H1 (cell line): ENCODE measurements at places on chromosomes 7 and 10. TPM values are rescaled to one million over a fixed set of nuclear protein-coding genes. Genes with fewer than 3 reads are reported as not detected.

DNA sequence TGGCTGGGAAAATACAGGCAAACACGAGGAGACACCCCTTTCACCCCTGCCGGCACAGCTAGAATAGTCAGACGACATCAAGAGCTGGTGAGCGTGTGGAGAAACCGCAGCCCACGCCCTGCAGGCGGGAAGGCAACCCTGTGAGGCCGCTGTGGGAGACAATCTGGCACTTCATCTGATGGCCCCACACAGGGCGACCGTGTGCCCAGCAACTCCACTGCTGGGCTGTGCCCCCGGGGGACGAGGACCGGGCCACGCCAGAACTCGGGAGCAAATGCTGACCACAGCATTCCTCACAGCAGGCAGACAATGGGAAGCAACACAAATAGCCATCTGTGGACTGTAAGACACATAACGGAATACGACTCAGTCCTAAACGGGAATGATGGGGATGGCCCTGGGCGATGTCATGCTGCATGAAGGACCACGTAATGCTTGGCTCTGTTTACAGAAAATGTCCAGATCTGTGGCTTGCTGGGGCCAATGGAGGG is 58.9 kb downstream of the CFAP46 start:
- 0 out of 2 replicates have a peak, but pooled peaks cover 2% of the 10 kb centered on the region for H3K27me3 ChIP-seq
- H3K4me3 ChIP-seq = no peak overlapping the region
- H3K27ac ChIP-seq = no peak overlapping the region; the same call in 1 of the 2 replicates
- no peaks in the 10 kb centered on the region for H3K36me3 ChIP-seq

DNA sequence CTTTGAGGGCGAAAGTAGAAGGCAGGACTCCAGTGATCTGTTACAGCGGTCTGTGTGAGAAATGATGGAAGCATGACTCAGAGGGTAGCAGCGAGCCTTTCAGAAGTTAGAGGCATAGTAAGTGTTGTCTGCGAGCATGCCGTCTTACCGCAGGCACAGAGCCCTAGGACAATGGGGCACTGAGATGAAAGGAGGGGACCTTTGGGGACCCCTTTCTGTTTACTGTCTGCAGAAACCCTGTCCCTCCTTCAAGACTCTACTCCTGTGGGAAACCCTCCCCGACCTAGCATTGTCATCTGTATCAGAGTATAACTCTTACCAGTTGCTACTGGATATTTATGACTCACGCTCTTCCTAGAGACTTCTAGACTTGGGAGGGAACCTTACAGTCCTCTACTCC is 87.2 kb upstream of the AGK start:
- no peak for DNase-seq
- peaks cover 5% of the 10 kb centered on the region; the same call in 1 of the 2 replicates for H3K4me1 ChIP-seq
- H3K27ac ChIP-seq = no peak overlapping the region
- no peak overlapping the region for H3K4me3 ChIP-seq

GRCh38 chr7:114504586-114504985 is 90.0 kb downstream of the FOXP2 start:
- no peaks in the 10 kb centered on the region for H3K27me3 ChIP-seq
- no peak overlapping the region for H3K4me3 ChIP-seq
- no peak overlapping the region for H3K27ac ChIP-seq

DNA sequence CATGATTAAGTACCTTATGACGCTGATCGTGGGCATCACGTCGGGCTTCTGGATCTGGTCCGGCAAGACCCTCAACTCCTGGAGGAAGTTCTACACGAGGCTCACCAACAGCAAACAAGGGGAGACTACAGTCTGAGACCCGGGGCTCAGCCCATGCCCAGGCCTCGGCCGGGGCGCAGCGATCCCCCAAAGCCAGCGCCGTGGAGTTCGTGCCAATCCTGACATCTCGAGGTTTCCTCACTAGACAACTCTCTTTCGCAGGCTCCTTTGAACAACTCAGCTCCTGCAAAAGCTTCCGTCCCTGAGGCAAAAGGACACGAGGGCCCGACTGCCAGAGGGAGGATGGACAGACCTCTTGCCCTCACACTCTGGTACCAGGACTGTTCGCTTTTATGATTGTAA is 2.5 kb downstream of the FZD1 start:
- no peak for DNase-seq
- H3K27me3 ChIP-seq = peaks cover 52% of the 10 kb centered on the region
- no peaks in the 10 kb centered on the region; the same call in 1 of the 2 replicates for H3K36me3 ChIP-seq
- H3K4me3 ChIP-seq = peak overlapping the region; percentile 63
- peaks cover 8% of the 10 kb centered on the region for H3K4me1 ChIP-seq

The FFAR4 gene
- not detected in 2 replicates for total RNA-seq
